ENCODE measurements at places on chromosomes 3 and 15.

GRCh38 chr3:110881069-110881468 lies 190.5 kb upstream of the NECTIN3 start:
- DNase-seq, result peak; percentile 13

- DNase-seq, result no peak
These were observed 45.3 kb downstream of the HCN4 start for GRCh38 chr15:73323374-73323955.

DNA sequence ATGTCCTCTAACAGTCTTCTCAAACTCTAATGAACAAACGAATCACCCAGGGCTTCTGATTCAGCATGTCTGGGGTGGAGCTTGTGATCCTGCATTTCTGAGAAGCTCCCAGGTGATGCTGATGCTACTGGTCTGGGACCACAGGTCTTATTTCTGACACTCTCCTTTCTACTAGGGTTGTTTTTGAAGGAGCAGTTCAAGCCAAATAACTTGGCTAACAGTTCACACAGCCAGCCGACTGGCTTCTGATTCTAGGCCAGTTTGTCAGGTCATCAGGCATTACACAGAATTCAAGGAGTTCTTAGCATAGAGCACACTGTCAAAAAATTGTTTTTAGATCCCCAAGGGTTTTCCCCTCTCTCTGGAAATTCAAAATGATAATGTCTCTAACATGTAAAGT lies 100.7 kb downstream of the TIGIT start:
- DNase-seq, result no peak

- no peak for DNase-seq
These were observed 455.8 kb downstream of the GABRG3 start for GRCh38 chr15:27426805-27427204.

GRCh38 chr3:83948771-83949170 lies 1010.0 kb upstream of the CADM2 start:
- DNase-seq, result no peak

GRCh38 chr3:162507397-162507796 lies 1010.8 kb downstream of the OTOL1 start:
- DNase-seq, result peak; percentile 12

DNA sequence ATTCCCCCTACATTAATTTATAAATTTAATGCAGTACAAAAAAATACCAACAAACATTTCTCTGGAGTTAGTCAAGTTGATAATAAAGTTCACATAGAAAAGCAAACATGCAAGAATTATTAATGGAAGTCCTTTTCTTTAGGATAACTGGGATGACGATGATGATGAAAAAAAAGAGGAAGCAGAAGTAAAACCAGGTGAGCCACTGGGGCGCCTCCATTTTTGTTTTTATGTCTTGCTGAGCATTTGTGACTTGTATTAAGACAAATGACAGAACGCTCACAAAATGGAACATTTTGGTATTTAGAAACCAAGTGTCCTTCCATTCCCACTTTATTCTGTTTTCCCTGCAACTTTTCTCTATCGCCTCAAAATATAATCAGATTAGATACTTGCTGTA lies 13.8 kb downstream of the EIF3J start:
- DNase-seq, result no peak

DNA sequence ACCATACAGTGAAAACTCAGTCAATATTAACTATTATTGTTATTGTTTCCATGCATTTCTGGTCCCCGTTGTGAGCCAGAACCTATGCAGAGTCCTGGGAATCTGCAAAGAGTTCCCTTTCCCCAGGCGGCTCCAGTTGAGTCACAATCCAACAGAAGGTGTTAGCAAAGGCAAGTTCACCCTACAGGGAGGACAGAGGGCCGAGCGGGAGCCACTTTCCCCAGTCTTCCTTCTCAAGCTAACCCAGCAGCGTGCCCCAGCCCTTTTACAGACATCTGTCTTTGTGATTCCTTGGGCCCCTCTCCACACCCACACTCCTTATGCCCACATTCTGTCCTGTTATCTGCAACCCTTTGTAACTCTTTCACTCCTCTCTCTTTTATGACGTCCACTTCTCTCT lies 13.1 kb upstream of the LTF start:
- no peak for DNase-seq

DNA sequence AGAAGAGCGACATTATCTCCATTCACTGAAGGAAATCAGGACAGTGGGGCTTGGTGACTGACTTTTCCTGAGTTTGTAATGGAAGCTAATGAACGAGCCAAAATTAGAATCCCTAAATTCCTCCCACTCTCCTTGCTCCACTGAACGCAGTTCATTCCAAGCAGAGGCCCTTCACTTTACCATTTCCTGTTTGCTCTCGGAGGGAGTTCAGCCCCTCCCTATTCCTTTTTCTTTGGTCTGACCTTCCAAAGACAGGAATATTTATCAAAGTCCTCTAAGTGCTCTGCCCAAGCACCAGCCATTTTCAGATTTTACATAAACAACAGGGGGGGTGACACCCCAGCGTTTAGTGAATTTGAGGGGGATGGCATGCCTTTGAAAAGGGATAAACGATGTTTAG lies 24.0 kb upstream of the PTPRG start:
- DNase-seq, result no peak

- no peak for DNase-seq
These were observed 230.5 kb upstream of the CHRNA7 start for GRCh38 chr15:31799715-31800321.

GRCh38 chr3:110031975-110032374 lies 694.6 kb upstream of the DPPA4 start:
- no peak for DNase-seq

DNA sequence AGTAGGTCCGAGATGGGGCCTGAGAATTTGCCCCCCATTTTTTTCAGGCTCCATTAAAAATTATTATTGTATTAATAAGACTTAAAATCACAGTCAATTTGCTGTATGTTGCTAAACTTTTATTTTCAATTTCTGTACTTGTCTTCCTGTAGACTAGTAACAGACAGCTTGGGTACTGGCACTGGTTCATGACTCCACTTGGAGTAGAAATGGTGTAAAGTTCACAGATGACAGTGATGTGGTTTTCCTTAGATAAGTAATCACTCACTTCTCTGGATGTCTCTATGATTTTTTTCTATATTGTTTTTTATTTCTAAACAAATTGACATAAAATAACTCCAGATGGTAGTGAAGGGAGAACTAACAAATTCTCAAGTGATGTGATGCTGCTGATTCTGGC lies 15.6 kb upstream of the ZNF80 start:
- no peak for DNase-seq

DNA sequence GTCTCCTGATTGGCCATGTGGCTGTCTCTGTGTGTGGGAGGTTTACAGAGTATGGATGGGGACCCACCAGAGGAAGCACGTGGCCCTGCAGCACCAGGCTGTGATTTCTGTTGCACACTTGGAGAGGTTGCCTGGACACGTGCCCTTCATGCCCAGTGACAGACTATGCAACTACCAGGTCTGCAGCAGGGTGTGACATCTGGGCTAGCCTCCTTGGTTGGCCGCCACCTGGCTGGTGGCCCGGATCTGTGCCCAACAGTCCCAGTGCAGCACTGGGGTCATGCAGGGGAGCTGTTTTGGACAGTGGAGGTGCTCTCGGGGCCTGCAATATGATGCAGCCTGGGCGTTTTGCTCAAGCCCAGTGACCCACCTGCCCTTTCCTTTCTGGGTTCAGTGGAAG lies 212.5 kb downstream of the UBE3A start:
- no peak for DNase-seq

GRCh38 chr15:29361560-29361959 lies 91.9 kb upstream of the NSMCE3 start:
- DNase-seq, result no peak
